ENCODE measurements at places on chromosomes 12 and 14.

DNA sequence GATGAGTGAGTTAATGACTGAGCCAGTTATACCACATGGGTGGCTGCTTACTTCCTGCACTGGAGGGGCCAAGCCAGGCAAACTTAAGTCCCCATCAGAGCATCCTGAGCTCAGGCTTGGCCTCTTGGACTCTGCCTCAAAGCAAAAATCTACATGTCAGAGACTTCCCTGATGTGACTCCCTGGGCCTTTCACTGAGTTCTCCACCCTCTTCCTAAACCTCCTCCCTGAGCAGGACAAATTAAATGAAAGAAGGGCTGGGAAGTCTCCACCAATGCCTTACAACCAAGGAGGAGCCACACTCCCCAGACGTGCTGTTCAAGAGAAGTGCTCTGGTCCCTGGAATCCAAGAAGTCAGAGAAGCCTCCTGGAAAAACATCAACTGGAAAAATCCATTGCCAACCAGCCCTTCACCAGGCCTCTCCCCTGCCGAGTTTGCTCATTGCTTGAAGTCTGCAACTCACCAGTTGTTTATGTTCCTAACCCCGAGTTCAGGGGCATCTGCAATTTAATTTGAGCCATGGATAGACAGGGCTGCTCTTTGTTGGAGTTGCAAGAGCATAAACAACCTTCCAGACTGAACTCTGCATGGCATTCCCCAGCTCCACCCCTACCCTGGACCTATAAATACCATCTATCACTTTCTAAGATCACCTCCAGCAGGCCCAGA, 160.5 kb downstream of the ANO2 start:
- peak; percentile 37 for DNase-seq

DNA sequence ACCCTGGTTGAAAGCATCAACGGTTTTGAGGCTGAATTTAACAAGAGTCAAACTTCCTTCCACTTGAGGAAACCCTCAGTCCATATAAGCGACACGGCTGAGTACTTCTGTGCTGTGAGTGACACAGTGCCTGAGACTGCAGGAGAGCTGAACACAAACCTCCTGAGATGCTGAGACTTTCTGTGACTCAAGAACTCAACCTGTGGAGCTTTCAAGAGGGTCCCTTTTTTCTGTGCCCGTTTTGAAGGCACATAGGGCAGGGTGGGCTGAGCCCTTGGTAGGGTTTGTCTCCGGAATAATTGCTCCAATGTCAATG, 305.3 kb upstream of the OR4E1 start:
- no peak for DNase-seq

- DNase-seq: no peak
These were observed 253.3 kb downstream of the ATXN7L3B start for GRCh38 chr12:74790931-74791330.

DNA sequence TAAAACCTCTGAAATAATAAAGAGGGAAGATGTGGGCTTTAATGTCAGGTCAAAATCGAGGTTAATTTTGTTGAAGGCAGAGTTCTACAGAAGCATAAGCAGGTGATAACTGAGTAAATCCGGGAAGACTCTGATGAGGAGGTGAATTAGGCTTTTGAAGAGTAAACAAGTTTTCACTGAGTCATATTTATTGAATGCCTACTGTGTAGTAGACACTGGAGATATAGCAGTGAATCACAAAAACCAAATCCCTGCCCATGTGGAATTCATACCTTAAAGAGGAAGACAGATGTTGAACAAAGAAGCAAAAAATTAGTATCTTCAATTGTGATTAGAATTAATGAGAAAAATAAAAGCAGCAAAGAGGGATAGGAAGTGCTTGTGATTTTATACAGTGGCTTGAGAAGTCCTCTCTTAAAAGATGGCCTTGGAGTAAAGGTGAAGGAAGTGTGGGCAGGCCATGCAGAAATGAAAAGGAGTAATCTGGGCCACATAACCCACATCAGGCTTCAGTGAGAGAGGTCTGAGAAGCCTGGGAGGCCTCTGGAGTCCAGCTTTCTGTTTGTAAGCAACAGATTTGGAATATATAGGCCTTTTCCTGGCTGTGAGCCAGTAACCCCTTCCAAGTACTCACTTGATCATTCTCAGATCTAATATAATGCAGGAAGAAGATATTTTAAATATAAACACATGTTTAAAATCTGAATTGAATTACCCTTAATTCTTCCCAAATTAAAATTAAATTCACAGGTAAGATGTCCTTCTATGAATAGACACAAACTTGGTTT, 46.7 kb downstream of the BHLHE41 start:
- peak; percentile 50 for DNase-seq

GRCh38 chr12:78698747-78699146, 165.8 kb upstream of the SYT1 start:
- no peak for DNase-seq

GRCh38 chr14:24439830-24440605, 2.6 kb downstream of the SDR39U1 start:
- DNase-seq: no peak
